ENCODE measurements at places on chromosomes 5 and 9.

- no peak for DNase-seq
Observed at GRCh38 chr5:94473936-94474335, 144.5 kb downstream of the KIAA0825 start.

DNA sequence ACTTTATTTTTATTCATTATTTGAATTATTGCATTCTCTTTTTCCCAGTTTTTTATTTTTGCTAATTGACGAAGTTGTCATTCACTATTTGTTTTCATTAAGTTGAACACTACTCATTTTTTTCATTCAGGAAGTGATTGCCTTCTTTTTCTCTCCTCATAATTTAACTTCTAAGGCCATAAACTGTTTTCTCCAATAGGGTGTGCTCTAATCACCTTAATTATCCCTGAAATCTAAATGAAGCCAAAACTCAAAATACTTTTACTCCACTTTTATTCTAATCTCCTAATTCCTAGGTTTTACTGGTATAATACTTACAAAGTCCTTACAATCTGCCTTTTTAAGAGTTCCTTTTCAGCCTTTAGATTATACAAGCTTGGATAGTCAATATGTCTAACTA, 2.9 kb upstream of the OR13C2 start:
- DNase-seq: no peak

DNA sequence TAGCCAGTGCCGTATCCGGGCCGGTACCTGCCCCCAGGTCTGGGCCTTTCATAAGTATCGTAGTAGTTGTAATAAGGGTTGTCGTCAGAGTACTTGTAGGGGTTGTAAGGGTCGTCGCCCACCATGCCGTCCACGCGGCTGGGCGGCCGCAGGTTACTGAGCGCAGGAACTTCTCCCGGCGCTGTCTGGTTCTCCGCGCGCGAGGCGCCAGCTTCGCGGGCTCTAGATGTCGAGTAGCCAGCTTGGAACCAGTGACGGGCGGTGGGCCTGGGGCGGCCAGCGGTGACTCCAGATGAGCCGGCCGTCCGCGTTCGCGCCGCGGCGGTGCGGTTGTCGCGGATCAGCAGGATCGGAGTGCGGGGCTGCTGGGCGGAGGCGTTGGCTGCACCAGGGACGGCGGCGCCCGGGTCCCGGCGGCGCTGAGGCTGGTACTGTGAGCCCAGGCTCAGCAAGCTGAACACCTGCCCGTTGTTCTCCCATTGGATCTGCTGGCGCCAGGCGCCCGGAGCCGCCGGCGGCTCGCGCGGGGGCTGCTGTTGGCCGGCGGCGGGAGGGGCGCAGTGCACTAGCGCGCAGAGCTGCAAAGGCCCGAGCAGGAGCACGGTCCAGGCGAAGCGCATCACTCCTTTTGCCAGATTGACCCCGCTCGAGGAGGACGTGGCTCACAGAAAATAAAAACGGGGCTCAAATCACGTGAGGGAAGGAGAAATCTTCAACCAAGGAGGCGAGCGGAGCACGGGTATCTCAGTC, 518 bp downstream of the LOX start:
- peak; percentile 60 for DNase-seq

- DNase-seq: no peak
Observed at GRCh38 chr9:33144551-33144950, 22.6 kb downstream of the B4GALT1 start.

- DNase-seq: no peak
Observed at GRCh38 chr5:159873680-159874079, 42.6 kb upstream of the ADRA1B start.

- DNase-seq: no peak
Observed at GRCh38 chr5:126975796-126976195, 54.6 kb downstream of the MARCHF3 start.

DNA sequence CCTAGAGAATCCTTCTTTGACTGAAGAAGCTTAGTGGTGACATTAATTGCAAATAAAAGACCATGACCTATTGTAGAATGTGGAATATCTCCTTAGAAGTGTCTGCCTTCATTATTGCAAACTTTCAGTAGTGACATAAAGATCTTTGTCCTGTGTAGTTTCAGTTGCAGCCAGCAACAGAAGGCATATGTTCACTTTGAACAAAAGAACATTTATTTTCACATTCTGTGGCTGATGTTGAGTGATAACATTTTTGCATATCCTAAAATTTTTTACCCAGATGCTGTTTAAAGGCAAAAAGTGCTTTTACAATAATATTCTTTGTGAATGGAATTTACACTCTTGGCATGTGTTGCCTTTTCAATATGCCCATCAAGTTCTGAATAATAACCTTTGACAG, 165.9 kb downstream of the TMC1 start:
- no peak for DNase-seq

GRCh38 chr9:85964949-85965348, 24.0 kb downstream of the NAA35 start:
- no peak for DNase-seq

- DNase-seq: no peak
Observed at GRCh38 chr9:133375116-133375723, 640 bp downstream of the SURF4 start.

GRCh38 chr9:69933445-69933844, 110.2 kb upstream of the MAMDC2 start:
- no peak for DNase-seq

GRCh38 chr5:11007269-11007870, 246.3 kb upstream of the DAP start:
- no peak for DNase-seq

DNA sequence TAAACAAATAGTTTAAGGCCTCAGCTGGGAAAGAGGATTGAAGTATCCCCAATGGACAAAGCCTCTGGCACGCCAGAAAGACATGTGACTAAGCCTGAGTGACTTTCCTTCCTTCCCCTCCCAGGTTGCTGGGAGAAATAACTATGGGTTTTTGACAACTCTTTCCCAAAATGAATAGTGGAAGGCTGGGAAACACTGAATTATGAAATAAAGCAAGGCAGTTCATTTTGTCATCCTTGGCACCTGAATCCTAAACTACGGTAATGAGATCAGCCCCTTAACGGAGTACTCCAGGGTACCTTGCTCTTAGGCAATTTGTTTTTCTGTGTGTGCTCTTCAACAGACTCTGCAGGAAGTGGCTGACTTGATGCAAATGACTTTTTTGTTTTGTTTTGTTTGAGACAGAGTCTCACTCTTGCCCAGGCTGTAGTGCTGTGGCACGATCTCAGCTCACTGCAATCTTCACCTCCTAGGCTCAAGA, 75.2 kb downstream of the LMNB1 start:
- DNase-seq: no peak
